PC-9 (cell line): ENCODE measurements at places on chromosomes 13 and 19. TPM values are rescaled to one million over a fixed set of nuclear protein-coding genes. Genes with fewer than 3 reads are reported as not detected.

- no peak for DNase-seq
Observed at GRCh38 chr19:55672418-55672817, 2.6 kb upstream of the EPN1 start.

The TUBB4A gene
- not detected in 2 replicates for total RNA-seq

The S1PR2 gene
- 6.9 and 7.3 TPM in 2 replicates for total RNA-seq

- DNase-seq, result no peak
Observed at GRCh38 chr13:26589754-26590153, 32.3 kb downstream of the WASF3 start.

DNA sequence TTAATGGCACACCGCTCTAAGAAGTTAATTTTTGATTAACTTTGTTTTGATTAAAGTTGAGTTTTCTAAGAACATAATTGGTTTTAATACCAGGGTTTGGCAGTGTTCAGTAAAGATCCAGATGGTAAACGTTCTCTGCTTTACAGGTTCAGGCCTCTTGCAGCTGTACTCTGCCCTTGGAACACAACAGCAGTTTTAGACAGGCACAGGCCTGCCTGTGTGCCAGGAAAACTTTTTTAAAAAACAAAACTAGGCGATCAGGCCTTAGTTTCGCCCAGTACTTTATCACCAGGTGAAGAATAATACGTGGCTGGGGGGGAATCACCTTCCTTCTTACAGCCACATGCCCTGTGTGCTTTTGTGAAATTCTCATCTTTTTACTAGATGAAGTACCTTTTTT is 38.0 kb upstream of the TEX29 start:
- DNase-seq, result no peak

- DNase-seq, result no peak
Observed at GRCh38 chr19:2053601-2054389, 2.8 kb upstream of the MKNK2 start.

GRCh38 chr13:38687246-38688229 is 661 bp downstream of the FREM2 start:
- peak; percentile 7 for DNase-seq

DNA sequence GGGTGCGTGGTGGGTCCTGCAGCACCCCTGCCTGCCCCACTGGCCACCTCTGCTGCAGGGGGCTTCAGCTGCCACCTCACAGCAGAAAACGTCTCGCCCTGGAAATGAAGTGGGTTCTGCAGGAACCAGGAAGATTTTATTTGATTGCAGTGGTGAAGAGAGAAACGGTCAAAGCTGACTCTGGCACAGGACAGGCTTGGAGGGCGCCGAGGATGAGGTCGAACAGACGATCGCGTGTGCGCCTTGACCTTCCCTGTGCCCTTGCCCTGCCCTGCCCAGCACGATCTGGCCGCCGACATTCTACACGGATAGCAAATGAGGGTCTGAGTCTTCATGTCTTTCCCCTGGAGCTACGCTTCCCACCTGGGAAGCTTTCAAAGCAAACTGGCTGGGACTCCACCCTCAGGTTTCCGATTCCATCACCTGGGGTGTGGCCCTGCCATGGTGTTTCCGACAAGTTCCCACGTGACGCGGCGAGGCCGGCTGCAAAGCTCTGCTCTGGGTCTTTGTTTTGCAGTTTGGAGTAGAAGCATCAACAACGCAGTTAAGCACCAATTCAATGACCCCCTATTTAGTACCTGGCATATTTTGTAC is 50.3 kb upstream of the TUBGCP3 start:
- DNase-seq, result no peak

GRCh38 chr19:49441210-49441959 is at the start of gene SLC17A7:
Gene SLC17A7 (minus strand): TSS chr19:49441527. CDS start chr19:49441379, 148 bp downstream.
- DNase-seq, result no peak
